Stimulated activated CD4-positive, alpha-beta T cell treated with anti-CD3 and anti-CD28 coated beads, Interleukin-12 subunit alpha, Interleukin-12 subunit beta, amount 100 ng/mL, for 24 hours (primary cell): ENCODE measurements at places on chromosomes 1 and 21.
A peak's percentile ranks its signal among the peaks of the same experiment; 100 is the strongest.

DNA sequence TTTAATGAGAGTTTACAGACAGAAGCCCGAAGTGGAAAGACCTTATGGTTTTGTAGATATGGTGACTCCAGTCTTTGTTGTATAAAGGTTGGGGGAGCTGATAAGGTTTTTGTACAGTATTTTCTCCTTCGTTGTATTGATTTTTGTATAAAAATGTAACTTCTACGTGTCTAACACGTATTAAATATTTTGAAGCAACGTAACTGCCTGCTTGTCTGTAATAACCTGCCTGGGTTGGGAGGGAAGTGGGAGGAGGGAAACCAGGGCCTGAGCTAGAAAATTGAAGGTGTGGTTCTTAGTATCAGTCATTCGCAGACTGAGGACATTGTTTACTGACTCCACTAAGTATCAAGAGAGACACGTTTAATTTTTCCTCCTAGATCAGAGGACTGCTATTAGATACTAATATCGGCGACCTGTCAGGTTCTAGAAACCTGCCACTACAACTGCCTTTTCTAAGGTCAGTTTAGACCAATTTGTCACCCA lies 2.2 kb downstream of the IER5 start:
- DNase-seq, result peak; percentile 35

GRCh38 chr1:225879521-225880221 lies 2.5 kb downstream of the TMEM63A start:
- no peak for DNase-seq

GRCh38 chr1:185158800-185159199 lies 1.8 kb downstream of the SWT1 start:
- DNase-seq, result no peak

DNA sequence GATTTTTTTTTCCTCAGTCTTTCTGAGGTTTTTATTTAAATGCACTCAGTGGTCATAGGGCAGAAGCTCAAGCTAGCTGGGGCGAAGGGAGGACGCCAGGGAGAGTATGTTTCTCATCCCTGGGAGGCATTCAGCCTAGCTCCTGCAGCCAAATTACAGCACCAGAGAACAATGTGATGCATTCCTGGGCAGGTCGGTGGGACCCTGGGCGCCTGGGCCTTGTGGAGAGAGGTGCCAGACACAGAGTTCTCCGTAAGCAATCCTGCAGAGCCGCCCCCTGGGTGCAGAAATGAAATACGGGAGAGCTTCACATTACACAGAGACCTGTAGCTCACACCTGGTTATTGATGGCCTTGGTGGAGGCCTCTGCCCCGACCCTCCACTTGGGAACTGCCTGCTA lies 15.5 kb downstream of the WNT2B start:
- no peak for DNase-seq

DNA sequence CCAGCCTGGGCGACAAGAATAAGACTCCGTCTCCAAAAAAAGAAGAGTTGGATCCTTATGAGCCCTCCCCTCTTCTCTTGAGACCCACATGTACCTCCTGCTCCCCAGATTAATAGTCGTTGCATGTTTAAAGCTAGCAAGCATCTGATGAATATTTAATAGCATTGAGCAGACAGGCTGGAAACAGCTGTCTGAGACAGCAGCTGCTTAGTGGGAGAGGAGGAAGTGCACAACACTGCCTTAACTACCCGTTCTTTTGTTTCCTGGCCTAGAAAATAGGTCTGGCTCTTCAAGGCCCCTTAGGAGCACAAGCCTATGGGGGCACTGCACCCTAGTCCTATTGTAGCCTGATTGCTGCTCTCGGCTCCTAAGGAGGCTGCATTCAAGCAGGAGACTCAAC lies 17.3 kb upstream of the TMEM39B start:
- DNase-seq, result no peak

GRCh38 chr1:162229549-162229948 lies 147.1 kb downstream of the SPATA46 start:
- DNase-seq, result no peak

- no peak for DNase-seq
Observed at GRCh38 chr1:60841116-60842046, 241.0 kb upstream of the NFIA start.

GRCh38 chr1:223256034-223256433 lies 107.9 kb downstream of the SUSD4 start:
- no peak for DNase-seq

DNA sequence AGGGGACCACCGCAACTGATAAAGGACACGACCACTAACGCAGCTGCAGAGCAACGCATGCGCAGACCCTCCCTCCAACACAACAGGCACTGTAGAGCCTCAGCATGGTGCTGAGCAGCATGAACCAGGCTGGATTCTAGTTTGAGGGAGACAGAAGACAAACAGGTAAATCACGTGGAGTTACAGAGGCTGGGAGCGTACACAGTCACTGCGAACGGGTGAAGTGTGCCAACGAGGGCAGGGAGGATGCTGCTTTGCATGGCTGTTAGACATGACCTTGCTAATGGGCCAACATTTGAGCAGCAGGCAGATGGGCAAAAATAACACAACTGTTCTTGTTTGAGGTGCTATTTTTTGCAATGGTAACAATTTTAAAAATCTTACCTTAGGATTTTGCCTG lies 55.2 kb upstream of the NADK start:
- no peak for DNase-seq

- no peak for DNase-seq
Observed at GRCh38 chr1:47438165-47439016, 547 bp downstream of the FOXD2 start.

GRCh38 chr1:13517193-13517812 lies 3.5 kb upstream of the LRRC38 start:
- peak; percentile 12 for DNase-seq

DNA sequence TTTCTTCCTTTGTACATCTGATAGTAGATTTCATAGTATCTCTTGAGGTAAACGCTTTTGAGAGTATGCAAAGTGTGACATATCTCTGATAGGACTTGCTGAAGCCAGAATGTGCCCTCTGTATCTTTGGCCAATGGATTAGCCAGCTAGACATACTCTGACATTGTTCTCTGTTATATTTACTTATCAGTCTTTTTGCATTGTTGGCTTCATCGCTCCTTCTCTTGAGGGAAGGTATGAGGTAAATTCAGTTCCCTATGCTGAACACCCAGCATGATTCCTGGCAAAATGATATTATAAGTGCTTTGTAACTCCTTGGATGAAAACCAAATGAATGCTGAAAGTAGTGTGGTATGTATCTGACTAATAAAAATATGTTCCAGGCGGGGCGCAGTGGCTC lies 163.2 kb upstream of the CACYBP start:
- no peak for DNase-seq

GRCh38 chr1:180154003-180154324 lies 705 bp upstream of the QSOX1 start:
- DNase-seq, result no peak

DNA sequence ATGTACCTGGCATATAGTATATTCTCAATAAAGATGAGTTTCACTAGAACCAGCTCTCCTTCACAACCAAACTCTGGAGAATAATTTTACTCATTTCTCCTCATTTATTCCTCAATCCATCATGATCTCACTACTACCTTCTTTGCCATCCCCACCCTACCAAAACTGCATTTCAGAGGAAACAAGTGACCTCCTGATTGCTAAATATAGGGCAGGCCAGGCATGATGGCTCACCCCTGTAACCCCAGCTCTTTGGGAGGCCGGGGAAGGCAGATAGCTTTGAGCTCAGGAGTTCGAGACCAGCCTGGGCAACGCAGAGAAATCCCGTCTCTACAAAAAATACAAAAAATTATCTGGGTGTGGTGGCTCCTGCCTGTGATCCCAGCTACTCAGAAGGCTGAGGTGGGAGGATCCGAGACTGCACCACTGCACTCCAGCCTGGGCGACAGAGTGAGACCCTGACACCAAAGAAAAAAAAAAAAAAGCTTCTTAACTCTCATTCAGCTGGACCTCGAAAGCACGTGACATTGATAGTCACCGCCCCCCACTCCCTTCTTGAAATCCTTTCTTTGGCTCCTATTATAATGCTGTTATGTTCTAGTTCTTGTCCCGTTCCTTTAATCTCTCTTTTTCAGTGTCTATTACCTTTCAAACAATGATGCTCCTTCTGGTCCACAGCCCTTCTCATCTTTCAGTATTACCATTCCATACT lies 2.1 kb downstream of the TESK2 start:
- DNase-seq, result no peak

GRCh38 chr1:53662951-53663350 lies 76.0 kb downstream of the GLIS1 start:
- no peak for DNase-seq

GRCh38 chr21:14313300-14313699 lies 69.6 kb downstream of the HSPA13 start:
- no peak for DNase-seq

GRCh38 chr21:41805643-41806042 lies 38.8 kb upstream of the RIPK4 start:
- DNase-seq, result no peak

DNA sequence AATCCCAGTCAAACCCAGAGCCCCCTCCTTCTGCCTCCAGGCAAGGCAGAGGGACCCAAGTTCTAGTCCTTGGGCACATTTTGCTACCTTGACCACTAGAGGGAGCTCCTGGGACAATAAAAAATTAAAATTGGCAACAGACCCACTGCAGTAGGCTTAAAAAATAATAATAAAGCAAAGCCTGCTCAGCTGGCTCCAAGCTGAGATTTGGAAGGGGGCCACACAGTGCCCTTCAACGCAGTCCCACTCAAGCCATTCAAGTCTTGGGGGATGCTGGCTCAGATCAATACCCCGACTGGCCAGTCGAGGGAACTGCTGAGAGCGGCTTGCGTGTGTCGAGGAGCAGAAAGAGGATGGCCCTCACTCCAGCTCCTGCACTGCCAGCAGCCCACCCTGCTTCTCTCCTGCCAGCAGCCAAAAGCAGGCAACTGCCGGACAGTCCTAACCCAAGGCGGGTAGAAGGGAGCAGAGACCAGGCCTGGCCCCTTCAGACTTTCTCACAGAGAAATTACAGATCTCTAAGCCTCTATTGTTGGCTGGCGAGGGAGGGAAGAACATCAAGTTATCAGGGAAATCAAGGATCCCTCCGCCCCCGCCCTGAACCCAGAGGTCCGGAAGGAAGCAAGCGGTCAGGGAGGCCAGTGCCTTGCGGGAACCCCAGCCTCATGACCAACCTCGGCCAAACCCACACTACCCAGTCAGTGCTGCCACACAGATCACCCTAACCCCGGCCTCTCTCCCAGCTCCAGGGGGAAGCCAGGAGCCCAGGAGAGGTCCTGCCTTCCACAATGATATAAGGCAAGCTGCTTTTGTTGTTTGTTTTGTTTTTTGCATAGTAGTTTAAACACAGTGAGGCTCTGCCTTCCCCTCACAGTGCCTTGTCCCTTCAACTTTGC lies 4.9 kb upstream of the ALDH4A1 start:
- DNase-seq, result peak; percentile 23

GRCh38 chr1:116988248-116988647 lies 13.3 kb upstream of the CD101 start:
- DNase-seq, result no peak

DNA sequence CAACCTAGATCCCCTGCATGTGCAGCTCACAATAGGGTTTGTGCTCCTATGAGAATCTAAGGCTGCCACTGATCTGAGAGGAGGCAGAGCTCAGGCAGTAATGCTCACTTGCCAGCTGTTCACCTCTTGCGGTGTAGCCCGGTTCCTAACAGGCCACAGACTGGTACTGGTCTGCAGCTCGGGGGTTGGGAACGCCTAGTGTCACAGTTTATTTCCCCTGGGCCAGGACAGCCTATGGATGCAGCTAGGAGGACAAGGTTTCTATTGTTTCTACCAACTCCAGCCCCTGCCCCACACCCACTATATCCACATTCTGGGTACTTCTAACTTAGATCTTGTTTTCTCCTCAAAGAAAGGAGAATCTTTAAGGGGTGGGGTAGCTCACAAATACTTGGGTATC lies 58.7 kb upstream of the PRRC2C start:
- no peak for DNase-seq

DNA sequence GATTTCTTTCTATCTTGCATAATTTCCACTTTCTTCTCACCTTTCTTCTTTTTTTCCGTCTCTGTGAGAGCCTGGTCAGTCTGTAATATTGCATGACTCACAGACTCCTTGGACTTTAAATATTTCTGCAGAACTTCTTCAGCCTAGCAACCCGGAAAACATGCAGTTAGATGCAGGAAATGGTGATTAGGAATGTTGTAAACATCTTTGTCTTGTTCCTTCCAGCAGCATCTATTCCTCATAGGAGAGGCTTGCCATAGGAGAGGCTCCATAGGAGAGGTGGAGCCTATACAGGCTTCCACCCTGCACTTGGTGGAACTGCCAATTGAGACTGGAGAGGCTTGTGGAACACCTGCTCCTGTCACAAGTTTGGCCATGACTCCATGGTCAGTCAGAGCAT lies 10.0 kb downstream of the GBP5 start:
- no peak for DNase-seq

DNA sequence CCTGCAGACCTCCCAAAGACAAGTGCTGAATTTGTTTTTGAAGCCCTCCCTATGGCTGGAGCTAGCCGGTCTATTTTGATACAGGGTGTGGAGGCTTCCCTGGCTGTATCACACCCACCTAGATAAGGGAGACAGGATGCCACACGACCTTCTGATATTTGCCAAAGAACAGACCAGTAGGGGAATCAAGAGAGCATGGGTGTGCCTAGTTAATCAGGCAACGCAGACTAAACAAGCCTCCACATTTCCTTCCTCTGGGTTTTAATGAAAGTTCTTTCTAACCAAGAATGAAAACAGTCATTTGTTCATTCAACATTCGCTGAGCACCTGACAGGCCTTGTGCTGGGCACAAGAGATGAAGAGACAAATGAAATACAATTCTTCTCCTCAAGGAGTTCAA lies 446.8 kb downstream of the PLPP3 start:
- DNase-seq, result no peak

GRCh38 chr1:70778934-70779333 lies 268.7 kb downstream of the PTGER3 start:
- DNase-seq, result no peak

- DNase-seq, result no peak
Observed at GRCh38 chr1:43305926-43306687, 5.3 kb downstream of the TIE1 start.

DNA sequence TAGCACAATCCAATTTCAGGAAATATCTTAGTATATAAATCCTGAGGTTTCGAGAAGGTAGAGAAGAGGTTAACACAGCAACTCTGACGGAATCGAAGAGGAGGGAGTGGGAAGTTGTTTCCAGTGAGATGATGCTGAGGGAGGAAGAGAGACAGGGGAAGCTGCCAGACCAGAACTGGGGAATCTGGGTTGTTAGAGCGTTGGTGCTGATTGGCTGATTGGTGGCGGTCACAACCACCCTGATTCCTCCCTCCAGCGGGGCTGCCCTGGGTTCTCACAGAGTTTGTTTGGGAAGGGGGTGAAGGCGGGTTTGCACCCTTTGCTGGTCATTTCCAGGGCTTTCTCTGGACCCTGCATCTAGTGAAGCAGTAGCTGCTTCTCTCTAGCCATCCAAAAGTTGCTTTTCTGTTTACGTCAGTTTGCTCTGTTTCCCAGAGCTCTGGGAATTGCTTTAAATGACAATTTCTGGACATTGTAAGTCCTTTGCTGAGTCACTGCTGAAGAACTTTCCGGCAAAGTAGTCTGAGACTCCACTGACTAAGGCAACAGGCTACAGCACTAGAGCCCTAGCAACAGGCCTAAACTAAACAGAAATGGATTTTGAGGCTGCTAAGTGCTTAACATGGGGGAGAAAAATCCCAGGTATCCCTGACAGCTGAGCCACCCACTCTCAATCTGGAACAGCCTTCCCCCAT lies 90.1 kb downstream of the TENT5C start:
- no peak for DNase-seq
